Progenitor cell of endocrine pancreas (in vitro differentiated cells): ENCODE measurements at places on chromosomes 3 and 15.

DNA sequence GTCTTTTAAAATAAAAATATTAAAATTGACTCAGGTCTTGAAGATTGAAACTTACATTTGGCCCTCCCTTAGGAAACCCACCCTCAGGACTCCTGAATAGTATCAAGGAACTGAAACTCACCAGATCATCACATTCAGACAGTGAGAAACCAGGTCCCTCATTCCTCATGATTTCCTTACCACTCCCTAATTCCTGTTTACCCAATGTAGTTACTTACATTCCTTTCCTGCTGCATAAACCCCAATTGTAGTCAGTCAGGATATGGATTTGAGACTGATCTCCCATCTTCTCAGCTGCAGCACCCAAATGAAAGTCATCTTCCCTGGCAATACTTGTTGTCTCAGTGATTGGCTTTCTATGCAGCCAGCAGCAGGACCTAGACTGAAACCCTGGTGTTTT is 8.6 kb downstream of the ATP13A4 start:
- no peak for DNase-seq

- no peak for DNase-seq
Measured at GRCh38 chr3:19702416-19703078, 231.5 kb downstream of the EFHB start.

GRCh38 chr3:122533480-122533879 is 18.7 kb upstream of the KPNA1 start:
- no peak for DNase-seq

GRCh38 chr15:54540721-54541120 is 562.5 kb downstream of the UNC13C start:
- DNase-seq = no peak

DNA sequence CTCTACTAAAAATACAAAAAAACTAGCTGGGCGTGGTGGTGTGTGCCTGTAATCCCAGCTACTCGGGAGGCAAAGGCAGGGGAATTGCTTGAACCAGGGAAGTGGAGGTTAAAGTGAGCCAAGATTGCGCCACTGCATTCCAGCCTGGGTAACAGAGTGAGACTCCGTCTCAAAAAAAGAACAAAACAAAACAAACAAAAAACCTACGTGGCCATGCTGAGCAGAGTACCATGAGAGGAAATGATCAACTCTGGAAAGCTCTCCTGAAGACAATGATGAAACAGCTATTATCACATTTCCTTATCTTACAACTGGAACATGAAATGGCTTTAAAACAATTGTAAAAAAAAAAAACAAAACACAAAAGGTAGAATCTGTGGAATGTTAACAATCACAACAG is 75.2 kb downstream of the CHSY1 start:
- no peak for DNase-seq

- no peak for DNase-seq
Measured at GRCh38 chr15:83129791-83130190, 22.3 kb downstream of the TM6SF1 start.

GRCh38 chr3:115814778-115815380 is 191.6 kb downstream of the GAP43 start:
- peak; percentile 75 for DNase-seq

- DNase-seq = no peak
Measured at GRCh38 chr3:47985381-47985780, 30.8 kb downstream of the MAP4 start.

DNA sequence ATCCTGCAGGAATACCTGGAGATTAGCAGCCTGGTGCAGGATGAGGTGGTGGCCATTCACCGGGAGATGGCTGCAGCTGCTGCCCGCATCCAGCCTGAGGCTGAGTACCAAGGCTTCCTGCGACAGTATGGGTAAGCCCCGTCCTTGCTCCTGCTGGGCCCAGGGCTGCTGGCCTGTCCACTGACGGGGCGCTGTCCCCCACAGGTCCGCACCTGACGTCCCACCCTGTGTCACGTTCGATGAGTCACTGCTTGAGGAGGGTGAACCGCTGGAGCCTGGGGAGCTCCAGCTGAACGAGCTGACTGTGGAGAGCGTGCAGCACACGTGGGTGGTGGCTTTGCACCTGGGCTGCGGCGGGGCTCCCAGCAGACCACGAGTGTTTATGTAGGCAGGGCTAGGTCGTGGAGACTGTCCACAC is 5.0 kb downstream of the FES start:
- no peak for DNase-seq

DNA sequence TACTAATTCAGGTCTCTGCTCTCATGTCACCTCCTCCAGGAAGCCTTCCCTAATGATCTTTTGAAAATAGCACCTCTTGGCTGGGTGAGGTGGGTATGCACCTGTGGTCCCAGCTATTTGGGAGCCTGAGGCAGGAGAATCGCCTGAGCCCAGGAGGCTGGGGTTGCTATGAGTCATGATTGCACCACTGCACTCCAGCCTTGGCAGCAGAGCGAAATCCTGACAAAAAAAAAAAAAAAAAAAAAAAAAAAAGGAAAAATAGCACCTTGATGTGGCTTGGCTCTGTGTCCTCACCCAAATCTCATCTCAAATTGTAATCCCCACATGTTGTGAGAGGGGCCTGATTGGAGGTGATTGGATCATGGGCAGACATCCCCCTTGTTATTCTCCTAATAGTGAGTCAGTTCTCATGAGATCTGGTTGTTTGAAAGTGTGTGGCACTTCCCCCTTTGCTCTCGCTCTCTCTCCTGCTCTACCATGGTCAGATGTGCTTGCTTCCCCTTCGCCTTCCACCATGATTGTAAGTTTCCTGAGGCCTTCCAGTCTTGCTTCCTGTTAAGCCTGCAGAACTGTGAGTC is 11.2 kb upstream of the RNU6-1 start:
- DNase-seq = no peak

GRCh38 chr15:58284293-58284692 is 146.1 kb downstream of the AQP9 start:
- DNase-seq = no peak

DNA sequence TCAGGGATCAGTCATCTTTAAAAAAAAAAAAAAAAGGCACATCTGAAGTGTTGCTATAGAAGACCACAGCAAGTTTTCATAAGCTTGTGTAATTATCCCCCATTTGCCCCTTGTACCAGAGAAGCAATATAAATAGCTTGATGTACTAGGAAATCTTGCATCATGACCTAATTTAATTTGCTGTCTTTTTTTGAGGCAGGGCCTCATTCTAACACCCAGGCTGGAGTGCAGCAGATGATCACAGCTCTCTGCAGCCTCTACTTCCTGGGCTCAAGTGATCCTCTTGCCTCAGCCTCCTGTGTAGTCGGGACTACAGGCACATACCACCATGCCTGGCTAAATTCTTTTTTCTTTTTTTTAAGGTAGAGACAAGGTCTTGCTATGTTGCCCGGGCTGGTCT is 88.7 kb downstream of the ARIH1 start:
- no peak for DNase-seq

GRCh38 chr3:28117598-28117997 is 123.8 kb upstream of the CMC1 start:
- DNase-seq = no peak

GRCh38 chr3:134900482-134900881 is 105.4 kb downstream of the EPHB1 start:
- DNase-seq = no peak

DNA sequence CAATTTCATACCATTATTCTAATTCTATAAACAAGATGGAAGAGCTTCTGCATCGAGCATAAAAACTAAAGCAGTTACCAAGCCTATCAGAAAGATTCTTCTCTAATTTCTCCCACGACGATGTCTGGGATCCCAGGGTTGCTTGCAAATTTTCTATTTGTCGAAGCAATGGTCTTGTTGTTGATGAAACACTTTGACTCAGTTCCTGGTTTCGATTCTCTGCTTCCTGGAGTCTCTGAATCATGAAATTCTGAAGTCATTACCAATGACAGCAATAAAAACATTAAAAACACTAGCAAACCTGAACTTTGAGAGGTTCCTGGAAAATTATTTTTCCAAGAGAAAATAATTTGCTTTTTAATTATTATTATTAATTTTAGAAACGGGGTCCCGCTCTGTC is 18.7 kb downstream of the TMF1 start:
- no peak for DNase-seq

DNA sequence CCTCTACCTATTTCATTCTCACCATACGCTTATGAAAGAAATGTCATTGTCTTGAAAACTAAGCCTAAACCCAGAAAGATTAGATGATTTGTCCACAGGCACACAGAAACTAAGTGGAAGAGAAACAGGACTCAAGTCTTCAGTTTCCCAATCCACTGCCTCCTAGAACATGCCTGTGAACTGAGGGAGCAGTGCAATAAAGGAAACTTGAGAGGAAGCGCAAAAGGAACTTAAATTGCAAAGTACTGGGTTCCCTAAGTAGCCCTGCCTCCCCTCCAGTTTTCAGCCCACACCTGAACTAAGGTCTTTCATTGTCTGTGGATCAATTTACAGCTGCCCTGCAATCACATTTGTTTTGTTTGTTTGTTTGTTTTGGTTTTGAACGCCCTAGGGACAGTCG is 56.7 kb upstream of the TSEN2 start:
- DNase-seq = no peak

- DNase-seq = no peak
Measured at GRCh38 chr15:85149465-85150129, 167.9 kb downstream of the PDE8A start.

DNA sequence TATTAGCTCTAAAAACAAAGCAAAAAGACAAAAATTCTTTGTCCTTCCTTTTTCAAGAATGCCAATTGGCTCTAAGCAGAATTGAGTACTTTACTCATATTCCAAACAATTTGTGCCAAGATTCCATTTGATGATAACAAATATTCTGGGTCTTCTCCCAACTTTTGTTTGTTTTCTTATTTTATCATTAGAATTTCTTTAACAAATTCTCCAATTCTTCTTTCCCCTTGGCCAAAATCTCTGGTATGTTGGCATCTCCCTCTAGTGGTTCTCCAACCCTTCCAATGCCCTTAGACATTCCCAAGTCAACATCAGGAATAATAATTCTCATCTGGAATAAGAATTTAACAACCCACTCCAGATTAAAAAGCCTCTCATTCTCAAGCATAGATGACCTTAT is 5.3 kb downstream of the CPOX start:
- no peak for DNase-seq

- DNase-seq = no peak
Measured at GRCh38 chr3:66588340-66588847, 87.6 kb upstream of the LRIG1 start.

DNA sequence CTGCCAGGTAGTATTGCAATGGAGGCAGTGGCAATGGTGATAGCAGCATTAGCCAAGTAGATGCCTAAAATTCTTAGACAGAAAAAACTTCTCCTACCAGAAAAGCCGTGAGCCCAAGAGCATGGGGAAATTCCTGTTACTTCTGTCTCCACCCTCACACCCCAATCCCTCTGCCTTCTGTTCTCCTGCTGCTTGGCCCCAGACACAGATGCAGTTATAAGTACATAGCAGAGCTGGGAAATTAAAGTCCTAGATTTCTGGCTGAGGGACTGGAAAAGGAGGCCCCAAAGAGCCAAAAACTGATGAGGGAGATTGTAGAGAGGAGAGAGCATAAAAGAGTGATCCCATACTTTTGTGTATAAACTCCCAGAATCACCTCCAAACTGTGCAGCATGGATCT is 166.9 kb downstream of the SMAD6 start:
- DNase-seq = no peak

DNA sequence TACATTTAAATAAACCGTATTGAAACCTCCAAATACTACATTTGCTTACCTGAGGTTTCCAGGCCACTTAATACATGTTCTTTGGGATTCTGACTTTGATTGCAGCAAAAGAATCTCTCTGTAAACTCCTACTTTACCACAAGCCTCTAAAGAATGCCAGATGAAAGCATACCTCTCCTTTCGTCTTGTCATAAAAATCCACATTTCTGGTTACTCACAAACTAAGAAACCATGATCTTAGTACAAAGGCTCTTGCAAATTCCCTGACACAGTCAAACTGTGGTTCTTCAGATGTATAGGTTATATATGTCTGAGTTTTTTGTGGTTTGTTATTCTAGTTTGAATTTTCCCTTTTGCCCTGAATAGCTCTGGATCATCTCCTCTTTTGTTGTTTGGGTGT is 188.4 kb downstream of the RAP2B start:
- no peak for DNase-seq

GRCh38 chr3:50028346-50028745 is 60.4 kb upstream of the RBM5 start:
- no peak for DNase-seq

DNA sequence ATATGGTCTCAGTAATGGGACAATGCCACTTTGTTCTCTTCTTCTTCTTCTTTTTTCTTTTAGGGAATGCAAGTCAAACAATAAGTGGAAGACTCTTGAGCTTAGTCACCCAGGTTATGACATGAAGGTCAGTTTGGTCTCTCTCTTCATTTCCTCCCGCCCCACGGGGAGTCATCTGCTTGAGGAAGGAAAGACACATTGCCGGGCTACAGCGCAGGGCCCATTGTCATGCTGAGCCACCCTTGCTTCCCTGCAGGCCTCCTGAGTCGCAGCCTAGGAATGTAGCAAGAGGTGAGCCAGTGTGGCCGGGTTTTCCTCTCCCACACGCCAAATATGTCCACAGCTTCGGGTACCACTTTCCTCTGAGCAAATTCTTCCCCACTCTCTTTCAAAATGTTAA is 47.6 kb downstream of the RAP2B start:
- no peak for DNase-seq

- no peak for DNase-seq
Measured at GRCh38 chr3:103459815-103460214, 1025.0 kb downstream of the ZPLD1 start.

- no peak for DNase-seq
Measured at GRCh38 chr15:75867449-75867848, 24.2 kb downstream of the UBE2Q2 start.

GRCh38 chr3:66816090-66816761 is 181.9 kb upstream of the KBTBD8 start:
- no peak for DNase-seq

GRCh38 chr3:109316162-109316730 is at the start of gene DPPA2:
TSS of gene DPPA2 (minus strand) at chr3:109316517. CDS start at chr3:109314542, 1,975 bp downstream.
- no peak for DNase-seq

DNA sequence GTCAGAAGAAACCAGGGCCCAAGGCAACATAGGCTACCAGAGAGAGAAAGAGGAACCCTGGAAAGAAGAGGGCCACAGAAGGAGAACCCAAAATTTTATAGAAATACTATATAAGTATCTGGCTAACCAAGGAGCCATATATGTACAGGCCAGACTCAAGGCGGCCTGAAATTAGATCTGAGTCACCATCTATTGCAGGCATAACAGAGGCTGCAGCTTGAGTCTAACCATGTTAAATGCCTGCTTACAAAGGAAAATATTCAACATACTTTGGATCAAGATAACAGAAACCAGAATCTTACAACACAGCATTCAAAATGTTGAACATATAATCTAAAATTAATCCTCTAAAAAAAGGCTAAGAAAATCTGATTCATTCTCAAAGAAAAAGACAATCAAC is 23.1 kb downstream of the IGSF11 start:
- no peak for DNase-seq
